ENCODE measurements at places on chromosomes 3 and 15.

DNA sequence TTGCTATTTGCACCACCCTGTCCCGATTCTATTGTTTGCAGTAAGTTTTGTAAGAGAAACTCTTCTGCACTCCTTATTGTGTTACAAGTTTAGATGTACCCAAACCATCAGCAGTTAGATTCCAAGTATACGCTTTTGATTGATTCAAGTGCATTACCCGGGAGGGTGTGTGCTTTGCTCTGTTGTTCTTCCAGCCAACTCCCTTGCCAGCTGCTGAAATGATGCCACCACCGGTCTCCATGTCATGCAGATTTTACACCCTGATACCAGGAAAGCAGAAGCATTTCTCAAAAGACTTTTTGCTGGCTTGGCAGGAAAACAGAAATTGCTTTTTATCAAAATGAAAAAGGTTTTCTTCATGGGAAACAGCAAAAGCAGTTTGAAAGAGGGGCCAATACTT lies 1006.6 kb upstream of the CFAP20DC start:
- DNase-seq = no peak

DNA sequence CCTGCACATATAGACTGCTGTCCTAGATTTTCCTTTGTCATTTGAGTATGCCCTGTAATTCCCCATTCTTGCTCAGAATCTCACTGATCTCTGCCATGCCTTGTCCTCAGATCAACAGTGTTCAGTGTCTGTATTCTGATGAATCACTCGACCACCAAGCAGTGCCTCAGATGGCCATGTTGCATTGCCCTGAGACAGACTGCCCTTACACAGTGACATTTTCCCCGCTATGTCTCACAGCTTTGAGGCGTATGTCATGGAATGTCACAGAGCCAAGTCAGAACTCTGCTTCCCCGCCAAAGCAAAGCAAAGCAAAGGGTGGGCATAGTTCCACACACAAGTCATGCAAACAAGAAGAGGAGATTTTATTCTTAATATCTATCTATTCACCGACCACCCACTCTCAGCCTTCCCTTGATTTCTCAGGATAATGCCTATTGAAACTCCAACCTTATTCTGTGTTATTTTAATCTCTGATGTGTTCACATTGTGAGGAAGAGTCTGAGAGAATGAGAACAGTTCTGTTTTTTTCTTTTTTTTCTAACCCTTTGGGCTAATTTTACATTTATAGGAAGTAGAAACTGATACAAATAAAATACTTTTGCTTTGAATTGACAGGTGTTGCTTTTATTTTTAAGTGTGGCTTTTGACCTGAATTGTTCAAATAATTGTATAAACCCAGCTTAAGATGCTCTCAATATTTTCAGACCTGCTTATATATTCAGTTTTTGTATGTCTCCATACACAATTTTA lies 16.9 kb upstream of the PSMD6 start:
- no peak for DNase-seq

DNA sequence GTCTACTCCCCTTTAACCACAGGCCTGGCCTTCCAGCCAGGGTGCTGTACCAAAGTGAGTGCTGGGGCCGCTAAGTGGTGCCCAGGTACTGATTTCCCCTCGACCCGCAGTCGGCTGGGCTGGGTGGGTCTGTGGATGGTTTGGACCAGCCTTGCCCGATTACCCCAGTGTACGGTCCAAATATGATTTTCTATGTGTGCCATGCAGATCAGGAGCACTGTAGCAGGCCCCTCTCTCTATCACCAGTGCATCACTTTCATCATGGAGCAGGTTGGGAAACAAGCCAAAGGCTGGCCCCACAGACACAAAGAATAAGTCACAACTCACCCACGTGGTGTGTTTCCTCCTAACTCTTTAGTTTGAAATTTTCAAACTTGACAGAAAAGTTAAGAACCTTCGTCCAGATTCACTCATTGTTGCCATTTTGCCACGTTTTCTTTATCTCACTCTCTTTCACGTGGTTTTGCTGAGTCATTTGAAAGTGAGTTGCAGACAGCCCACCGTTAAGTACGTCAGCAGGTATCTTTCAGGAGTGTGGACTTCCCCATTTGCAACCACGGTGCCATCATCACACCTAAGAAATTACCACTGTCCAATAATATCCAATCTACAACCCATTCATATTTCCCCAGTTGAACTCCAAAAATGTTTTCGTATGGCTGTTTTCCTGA lies 37.0 kb downstream of the ZNF710 start:
- DNase-seq = no peak

- DNase-seq = no peak
Measured at GRCh38 chr3:154889227-154889634, 190.9 kb upstream of the MME start.

- no peak for DNase-seq
Measured at GRCh38 chr3:170080605-170081004, 42.8 kb downstream of the GPR160 start.
